ENCODE measurements at places on chromosomes 7 and 10.

GRCh38 chr10:82680608-82681007 is 805.6 kb downstream of the NRG3 start:
- DNase-seq: no peak

- DNase-seq: no peak
These were observed 3.5 kb upstream of the GNGT1 start for GRCh38 chr7:93902777-93903423.

DNA sequence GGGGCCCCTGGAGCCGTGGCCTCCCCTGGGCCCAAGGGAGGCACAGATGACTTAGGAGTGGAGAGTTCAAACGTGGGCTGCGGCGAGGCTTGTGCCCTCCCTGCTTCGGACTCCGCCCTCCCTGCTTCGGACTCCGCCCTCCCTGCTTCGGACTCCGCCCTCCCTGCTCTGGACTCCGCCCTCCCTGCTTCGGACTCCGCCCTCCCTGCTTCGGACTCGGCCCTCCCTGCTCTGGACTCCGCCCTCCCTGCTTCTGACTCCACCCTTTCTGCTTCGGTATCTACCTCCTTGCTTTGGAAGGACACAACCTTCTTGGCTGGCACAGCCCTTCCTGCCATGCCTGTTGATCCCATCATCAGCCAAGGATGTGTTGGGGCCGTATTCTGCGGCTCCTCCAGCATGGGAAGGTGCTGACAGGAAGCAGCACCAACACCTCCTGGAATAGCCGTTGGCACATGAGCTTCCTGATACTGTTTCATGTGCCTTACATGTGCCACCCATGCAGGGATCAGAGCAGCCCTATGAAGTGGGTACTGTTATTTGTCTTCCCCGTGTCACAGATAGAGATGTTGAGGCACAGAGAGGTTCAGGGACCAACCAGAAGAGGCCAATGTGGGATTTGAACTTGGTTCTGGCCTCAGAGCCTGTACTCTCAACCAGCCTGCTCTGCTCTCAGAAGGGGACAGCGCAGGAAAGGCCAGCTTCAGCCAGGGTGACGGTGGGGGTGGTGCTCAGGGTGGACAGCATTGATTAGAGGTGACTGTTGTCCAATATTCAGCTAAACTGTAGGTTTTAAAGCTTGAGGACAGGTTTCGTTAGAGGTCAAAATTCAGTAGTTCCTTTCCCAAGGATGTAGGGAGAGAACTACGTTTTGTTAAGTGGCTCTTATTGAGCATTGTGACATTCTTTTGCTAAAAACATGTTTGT is 114.5 kb downstream of the NKX6-2 start:
- no peak for DNase-seq

DNA sequence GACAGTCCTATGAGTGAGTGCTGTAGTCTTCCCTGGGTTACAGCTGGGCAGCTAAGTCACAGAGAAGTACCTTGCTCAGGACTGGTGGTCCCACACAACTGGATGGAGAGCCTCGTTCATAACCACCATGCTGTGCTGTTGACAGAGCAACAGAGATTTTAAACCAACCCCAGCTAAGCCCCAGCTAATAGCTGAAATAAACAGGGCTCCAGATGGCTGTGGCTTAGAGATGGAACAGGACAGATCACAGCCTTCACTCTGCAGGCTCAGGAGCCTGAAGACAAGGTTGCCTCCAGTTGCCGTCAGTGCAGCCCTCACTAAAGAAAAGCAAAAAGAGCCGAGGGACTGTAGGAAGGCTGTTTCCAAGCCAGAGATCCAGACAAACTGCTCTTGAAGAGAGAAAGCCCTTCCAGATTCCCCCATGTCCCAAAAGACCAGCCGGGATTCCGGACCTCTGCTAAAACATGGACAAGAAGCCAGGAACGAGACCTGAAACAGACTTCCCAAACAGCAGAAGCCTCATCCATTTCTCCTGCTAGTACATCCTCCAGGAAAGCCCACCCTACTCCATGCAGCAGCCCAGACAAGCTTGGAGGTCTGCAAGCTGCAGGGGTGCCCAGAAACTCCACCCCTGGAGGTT is 4.2 kb downstream of the HTRA1 start:
- no peak for DNase-seq

- no peak for DNase-seq
These were observed 38.6 kb downstream of the PFKP start for GRCh38 chr10:3105905-3106304.

GRCh38 chr7:108203537-108203936 is 73.4 kb upstream of the LAMB4 start:
- no peak for DNase-seq

GRCh38 chr7:148903504-148903903 is 19.4 kb upstream of the EZH2 start:
- no peak for DNase-seq

GRCh38 chr7:83413424-83413823 is 235.5 kb downstream of the SEMA3E start:
- no peak for DNase-seq

- DNase-seq: no peak
These were observed 40.6 kb downstream of the MGAM2 start for GRCh38 chr7:142152076-142152475.

GRCh38 chr7:104767826-104768536 is 246.0 kb upstream of the KMT2E start:
- no peak for DNase-seq

DNA sequence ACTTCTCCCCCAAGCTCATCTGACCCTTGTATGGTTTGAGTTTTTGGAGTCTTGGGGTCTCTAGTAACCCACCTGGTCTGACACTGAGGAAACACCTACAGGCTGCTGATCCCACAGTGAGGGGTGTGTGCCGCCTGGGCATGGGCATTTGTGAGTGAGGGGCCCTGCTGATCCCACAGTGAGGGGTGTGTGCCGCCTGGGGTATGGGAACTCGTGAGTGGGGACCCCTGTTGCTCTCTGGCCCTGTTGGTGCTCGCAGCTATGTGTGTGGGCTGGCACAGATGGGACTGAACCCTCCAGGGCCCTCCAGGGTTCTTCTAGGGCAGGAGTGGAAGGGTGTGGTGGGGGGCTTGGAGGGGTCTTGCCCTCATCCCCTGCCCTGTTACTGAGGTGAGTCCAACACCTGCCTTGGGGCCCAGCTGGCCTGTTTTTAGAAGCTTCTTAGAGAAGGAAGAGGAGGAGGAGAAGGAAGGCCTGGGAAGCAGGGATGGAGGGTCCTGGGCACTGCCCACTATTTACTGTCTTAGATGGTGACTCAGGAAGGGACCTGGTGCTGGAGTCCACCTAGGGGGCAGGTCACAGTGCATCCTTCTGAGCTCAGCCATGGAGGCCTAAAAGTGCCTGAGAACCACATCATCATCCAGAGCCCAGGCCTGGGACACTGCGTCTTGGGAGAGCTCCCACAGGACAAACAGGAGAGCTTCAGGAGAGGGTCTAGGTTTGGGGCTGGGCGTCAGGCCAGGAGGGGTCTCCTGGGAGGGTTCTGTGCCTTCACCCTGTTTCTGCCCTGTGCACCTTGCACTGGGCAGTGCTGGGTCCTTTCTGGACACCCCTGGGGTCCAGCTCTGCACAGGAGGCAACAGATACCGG is 36.2 kb upstream of the ZNF716 start:
- no peak for DNase-seq

DNA sequence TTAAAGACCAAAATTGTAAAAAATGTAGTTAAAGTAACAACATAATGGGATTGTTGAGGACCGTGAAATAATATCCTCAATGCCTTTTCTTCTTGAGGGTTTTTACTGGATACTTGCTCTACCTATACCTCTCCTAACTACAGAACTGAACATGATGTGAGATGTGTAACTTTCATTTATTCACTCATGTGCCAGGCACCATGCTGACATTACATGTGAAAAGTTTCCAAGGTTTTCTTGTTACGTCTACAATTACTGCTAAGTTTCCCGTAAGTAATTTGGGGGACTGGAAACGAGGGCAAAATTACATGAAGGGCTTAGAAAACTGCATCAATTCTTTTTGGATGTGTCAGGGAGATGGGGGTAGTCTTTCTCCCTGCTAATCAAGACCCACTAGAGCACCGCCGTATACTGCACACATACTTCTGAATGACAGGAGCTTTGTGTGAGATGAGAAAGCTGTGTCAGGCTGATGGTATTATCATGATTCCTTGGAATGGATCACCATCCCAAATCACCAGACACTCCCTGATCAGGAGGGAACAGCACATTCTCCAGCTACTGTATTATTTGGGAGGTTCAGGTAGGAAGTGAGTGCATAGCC is 41.8 kb downstream of the PTPRZ1 start:
- no peak for DNase-seq

DNA sequence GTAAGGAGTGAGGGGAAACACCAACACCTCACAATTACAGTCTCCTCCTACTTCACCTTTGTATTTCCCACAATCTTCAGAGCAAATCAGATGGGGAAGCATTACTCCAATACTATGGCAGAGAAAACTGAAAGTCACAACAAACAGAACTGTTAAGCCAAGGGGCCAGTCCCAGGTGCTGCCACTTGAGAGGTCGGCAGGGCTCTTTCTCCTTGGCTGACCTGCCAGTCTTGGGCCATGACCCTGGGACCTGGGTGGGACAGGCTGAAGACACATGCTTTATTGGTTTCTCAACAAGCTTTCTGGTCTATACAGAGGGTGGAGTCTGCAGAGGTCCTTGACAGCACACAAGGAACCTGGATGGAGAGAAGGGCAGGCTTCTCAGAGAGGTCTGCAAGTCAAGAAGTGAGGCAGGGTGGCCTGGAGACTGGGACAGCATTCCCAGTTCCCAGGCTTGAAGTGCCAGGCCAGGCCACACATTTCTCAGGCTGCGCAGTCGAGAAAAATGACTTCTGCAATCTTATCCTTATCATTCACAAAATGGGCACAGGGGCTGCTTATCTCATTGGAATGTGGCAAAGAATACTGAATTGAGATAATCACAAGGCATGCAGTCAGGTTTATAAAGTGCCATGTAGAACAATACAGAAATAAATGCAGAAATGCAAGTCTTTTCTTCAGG is 301.0 kb downstream of the CXCL12 start:
- no peak for DNase-seq

- no peak for DNase-seq
These were observed 23.3 kb upstream of the EMX2 start for GRCh38 chr10:117519286-117519685.

- no peak for DNase-seq
These were observed 467.8 kb downstream of the ARL4A start for GRCh38 chr7:13155188-13155587.

- no peak for DNase-seq
These were observed 1014.6 kb downstream of the GATA3 start for GRCh38 chr10:9069136-9069535.

DNA sequence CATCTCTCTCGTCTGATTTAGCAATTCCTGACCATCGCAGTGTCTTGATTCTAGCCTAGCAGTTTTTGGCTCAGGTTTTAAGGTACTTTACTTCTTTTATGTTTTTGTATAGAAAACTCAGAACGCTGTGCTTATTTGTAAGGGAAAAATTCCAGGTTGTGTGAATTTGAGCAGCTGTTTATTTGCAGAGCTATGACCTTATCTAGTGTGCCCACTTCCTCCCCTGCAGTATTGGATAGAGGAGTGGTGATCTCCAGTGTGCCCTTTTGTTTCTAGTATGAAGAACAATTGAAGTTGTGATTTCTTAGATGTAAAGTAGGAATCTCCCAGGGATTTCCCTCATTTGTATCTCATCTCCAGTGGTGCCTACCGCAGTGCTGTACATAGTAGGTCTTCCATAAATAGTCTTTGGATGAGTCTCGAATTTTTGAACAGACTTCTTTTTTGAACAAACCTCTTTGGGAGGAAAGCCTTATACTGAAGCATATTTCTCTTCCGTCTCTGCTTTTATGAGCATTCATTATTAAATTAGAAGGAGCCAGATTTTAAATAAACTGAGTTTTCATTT is 40.0 kb downstream of the GARS1 start:
- DNase-seq: no peak

DNA sequence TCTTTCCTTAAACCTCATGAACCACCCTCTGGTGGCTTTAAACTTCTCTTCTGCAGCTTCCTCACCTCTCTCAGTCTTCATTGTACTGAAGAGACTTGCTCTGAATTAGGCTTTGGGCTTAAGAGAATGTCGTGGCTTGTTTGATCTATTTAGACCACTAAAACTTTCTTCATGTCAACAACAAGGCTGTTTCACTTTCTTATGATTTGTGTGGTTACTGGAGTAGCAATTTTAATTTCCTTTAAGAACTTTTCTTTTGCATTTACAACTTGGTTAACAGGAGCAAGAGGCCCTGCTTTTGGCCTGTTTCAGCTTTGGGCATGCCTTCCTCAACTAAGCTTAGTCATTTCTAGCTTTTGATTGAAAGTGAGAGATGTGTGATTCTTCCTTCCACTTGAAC is 38.1 kb upstream of the CDHR3 start:
- DNase-seq: no peak

DNA sequence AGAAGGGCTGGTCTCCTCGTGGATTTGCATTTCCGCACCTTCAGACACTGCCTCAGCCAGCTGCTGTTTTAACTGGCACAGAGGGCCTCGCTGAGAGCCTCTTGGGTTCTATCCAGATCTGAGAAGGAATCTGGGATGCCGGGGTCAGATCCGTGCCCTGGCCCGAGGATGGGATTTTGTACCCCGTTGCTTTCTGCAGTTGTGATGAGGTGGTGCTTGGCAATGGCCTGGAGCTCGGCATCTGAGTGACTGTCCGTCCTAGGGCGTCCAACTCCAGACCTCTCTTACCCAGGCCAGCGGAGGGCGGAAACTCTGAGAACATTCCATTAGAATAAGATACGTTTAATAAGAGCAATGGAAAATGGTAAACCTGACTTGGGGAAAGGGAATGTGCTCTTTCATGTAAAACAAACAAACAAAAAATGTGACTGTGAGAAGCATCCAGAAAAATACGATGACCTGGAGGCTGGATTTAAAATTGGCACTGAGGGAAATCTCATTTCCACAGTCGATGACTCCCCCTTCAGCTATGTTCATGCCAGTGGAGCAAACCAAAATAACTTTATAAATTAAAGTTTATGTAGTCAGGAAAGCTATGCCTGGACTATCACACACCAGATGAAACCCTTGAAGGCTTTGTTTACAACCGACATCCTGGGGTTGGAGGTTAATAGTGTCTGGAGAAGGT is 39.6 kb downstream of the GRK5 start:
- DNase-seq: no peak

- no peak for DNase-seq
These were observed 286.4 kb upstream of the HGF start for GRCh38 chr7:82056282-82056681.

DNA sequence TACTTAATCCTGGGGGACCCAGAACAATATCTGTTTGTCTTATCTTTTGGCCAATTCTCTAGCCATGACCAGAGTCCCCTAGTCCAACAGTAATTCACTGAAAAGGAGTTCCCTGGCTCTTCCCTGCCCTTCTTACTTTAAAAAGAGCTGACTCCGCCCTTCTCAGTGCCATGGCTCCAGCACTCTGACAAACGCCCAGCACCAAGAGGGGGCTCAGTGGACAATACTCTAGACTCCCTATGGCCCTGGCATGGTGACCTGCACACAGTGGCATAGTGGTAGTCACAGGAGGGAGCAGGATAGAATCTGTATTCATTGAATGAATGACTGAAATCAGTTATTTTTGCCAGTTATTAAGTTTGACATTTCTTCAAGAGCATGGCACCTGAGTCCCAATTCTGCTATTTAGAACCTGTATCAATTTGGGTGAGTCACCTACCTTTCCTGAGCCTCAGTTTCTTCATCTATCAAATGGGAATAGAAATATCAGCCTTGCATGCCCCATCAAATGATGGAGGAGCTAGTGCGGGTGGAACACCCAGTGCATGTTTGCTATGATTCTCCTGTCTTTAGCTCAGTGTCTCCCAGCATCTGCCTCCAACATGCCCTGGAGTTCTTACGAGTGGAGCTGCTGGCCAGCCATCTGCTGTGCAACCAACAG is 69.4 kb downstream of the CLEC2L start:
- no peak for DNase-seq

All from GM18507 (cell line).